RPMI7951 (cell line): ENCODE measurements at places on chromosomes 7 and 10. TPM values are rescaled to one million over a fixed set of nuclear protein-coding genes. Genes with fewer than 3 reads are reported as not detected.

ARID5B gene
- total RNA-seq: 10.9 and 15.7 TPM in 2 replicates

C10orf62 gene
- total RNA-seq: 0.10 TPM in 1 of 2 replicates, not detected in the other

OR13A1 gene
- not detected in 2 replicates for total RNA-seq

LMOD2 gene
- not detected in 2 replicates for total RNA-seq

PTPN20 gene
- 2.1 and 4.9 TPM in 2 replicates for total RNA-seq
